ENCODE measurements at places on chromosomes 7 and 10. TPM values are rescaled to one million over a fixed set of nuclear protein-coding genes. Genes with fewer than 3 reads are reported as not detected.
A peak's percentile ranks its signal among the peaks of the same experiment; 100 is the strongest.

GRCh38 chr7:10537764-10538163 is 435.9 kb upstream of the PHF14 start:
- DNase-seq, result no peak

DNA sequence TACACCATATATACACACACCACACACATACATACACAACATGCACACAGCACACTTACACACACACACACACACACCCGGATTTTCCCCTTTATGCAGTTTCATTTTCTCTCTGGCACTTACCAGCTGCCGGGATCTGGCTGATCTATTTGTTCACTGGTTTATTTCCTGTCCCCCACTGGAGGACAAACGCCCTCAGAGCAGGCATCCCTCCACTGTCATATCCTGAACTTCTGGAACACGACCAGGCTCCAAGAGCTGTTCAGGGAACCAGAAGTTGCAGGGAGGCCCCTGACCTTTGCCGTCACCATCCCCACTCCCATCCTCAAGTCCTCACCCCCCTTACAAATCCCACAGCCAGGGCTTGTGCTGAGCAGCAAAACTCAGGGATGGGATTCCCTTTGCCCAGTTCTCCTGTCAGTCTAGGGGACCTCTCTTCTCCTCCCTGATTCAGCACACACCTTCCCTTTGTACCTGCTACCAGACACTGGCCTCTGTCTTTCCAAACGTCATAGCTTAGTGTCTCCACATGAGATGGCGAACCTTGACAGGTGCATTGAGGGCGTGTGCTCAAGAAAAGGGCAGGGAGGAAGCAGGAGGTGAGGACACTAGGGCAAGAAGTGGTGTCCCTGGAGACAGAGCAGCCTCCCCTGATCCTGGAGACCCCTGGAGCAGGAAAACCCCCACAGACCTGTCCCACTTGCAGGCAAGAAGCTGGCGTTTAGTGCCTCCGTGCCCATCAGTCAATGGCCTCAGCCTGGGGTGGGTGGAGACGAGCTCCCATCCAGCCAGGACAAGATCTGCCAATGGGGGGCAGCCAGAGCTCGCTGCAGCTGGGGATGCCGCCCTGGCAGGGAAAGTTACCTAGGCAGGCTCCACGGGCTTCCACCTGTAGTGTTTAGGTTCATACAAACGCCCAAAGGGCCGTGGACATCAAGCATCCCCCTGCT is 12.7 kb upstream of the DOCK1 start:
- no peak for DNase-seq

POMZP3 gene
- 23.5 TPM for total RNA-seq

DNA sequence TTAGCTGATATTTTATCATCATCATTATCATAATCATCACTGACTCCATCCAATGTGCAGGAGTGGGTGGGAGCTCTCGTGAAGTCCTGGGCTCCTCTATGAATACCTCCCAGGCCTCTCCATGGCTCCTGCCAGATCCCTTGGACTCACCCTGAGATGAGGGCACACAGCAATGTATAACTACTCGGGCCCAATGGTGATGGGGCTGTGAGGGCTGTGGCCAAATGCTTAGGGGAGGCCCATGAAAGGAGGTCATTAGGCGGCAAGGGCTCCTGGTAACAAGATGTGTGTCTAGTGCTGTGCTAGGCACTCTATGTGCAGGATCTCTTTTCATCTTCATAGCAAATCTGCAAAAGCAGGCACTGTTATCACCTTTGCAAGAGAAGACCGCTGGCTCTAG is 270.9 kb downstream of the GLRX3 start:
- no peak for DNase-seq

DNA sequence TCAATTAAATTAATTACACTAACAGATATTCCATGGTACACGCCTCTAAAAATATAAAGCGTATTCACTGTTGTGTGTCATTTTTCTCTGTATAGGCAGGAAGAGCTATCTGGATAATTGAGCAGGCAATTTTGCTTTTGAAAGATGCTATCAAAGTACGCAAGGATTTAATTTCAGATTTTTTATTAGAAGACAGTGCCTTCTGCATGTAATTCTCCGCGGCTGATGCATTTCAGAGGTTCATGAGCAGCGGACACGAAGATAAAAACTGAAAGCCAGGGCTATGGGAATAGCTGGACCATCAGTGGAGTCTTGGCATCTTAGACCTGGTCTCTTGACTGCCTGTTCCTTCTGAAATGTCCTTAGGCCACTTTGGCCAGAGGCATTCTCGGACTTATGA is 35.7 kb upstream of the SDK1 start:
- DNase-seq, result no peak

DNA sequence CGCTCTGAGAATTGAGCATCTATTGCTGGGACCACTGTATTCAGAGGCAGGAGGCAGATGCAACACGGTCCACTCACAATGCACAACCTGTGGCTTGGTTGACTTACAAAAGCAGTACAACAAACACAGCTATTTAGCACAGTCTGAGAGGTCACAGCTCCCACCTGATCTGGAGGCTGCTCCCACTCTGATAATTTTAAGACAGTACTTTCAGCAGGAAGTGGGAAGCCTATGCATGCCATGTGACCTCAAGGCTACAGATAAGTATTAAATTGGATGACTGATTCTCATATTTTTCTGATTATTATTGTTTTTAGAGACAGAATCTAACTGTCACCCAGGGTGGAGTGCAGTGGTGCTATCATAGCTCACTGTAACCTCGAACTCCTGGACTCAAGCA is 659.3 kb downstream of the PARD3 start:
- no peak for DNase-seq

ACBD7 gene
- 0.50 TPM for total RNA-seq

DNA sequence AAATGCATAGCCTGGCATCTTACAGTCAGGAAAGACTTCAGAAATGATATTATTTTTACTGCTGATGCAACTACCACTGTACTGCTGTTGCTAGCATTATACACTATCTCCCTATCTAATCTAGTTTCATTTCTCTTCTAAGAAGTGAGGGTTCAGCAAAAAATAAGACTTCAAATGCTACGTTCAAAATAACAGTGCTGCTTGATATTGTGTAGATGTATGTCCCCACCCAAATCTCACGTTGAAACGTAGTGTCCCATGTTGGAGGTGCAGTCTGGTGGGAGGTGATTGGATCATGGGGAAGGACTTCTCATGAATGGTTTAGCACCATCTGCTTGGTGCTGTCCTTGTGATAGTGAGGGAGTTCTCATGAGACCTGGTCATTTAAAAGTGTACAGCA is 129.4 kb downstream of the ANK3 start:
- DNase-seq, result no peak

CYP26C1 gene
- 0.35 TPM for total RNA-seq

- DNase-seq, result no peak
Observed at GRCh38 chr7:94440451-94441039, 45.9 kb downstream of the COL1A2 start.

ADAM22 gene
- 7.9 TPM for total RNA-seq

DNA sequence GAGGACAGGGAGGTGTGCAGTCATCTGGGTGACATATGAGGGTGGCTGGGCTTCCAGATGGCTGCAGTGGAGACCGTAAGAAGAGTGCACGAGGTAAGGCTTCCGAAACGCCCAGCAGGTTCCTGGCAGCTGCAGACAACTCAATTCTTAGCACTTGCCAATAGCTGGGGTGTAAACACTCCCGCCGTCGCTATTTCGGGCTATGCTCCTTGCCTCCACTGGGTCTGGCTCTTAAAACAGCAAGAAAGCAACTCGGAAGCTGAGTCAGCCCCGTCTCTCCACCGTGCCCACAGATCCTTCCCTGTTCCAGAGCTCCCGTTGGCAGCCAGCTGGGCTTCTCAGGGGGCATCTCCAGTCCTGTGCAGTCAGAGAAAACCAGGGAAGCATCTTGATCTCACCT is 6.1 kb upstream of the PDGFA start:
- no peak for DNase-seq

- DNase-seq, result no peak
Observed at GRCh38 chr10:70234668-70235447, 1.6 kb upstream of the PPA1 start.

DNA sequence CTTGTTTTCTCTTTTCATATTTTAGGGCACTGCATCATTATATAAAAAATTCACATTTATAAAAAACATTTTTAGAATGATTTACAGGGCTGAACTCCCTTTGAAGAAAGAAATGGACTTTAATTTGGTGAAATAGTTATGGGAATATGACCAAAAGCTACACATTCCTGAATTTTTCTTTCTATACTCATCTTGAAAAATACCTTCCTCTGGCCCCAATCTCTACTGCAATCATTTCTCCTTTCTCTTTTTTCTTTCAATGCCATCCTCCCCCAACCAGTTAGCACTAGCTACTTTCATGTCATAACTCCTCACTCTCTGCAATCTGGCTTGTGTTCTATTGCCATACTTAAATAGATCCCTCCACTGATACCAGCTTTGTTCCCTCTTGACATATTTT is 6.2 kb downstream of the WNT8B start:
- DNase-seq, result no peak

DNA sequence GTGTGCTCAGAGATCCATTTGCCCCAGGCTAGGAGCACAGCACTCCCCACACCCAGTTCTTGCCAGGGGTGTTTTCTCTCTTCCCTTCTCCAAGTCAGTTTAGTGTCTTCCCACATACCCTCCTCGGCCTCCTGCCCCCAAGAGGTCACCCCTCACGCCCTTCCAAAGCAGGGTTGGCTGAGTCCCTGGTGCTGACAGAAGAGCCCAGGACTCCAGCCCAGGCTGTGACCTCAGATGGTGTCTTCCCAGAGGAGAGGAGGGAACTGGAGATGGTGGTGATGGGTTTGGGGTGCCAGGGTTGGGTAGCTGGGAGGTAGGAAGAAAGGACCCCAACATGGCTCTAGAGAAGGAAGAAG is 19.8 kb downstream of the ZNF775 start:
- no peak for DNase-seq

INSYN2A gene
- 0.28 TPM for total RNA-seq

DNA sequence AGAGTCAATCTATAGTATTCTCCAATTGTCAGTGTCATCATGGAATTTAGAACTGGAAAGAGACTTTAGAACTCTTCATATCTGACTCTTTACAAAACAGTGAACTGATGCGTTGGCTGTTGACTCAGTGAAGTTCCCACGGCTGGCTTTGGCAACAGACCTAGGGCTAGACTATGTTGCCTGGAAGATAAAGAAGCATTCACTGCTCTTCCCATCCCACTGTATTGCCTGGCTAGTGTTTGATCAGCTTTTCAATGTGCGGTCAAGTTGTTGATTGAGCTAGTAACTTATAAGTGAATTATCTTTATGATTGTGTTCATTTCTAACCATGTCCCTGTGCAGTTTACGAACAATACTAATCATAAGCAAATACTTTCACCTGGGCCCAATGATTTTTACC is 365.7 kb upstream of the LRGUK start:
- DNase-seq, result no peak

DNA sequence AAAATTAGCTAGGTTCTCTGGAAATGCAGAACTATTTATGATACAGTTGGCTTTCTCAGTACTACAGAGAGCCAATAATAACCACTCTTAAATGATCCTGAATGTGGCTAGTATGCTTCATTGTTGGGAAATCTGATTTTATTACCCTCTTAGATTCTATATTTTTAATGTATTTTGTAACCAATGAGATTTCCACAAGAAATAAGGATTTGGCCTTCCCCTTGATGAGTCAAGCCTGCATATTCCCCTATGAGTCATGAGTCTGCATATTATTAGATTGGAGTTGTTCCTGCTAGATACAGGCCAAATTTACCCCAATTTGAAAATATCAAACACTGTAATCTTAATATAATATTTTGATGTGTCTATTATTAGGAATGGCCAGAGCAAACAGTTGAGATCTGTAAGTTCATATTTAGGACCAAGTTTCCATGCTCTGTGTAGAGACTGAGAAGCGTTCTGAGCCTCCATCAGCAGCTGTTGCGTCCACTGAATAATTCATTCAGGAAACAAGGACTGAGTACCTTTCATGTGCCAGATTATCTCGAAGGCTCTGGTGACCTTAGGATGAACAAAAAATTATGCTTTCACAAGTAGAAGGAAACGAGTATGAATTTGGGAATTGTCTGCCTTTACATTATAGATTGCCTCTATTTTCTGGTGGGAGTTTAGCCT is 793.4 kb downstream of the NRG3 start:
- no peak for DNase-seq

DNA sequence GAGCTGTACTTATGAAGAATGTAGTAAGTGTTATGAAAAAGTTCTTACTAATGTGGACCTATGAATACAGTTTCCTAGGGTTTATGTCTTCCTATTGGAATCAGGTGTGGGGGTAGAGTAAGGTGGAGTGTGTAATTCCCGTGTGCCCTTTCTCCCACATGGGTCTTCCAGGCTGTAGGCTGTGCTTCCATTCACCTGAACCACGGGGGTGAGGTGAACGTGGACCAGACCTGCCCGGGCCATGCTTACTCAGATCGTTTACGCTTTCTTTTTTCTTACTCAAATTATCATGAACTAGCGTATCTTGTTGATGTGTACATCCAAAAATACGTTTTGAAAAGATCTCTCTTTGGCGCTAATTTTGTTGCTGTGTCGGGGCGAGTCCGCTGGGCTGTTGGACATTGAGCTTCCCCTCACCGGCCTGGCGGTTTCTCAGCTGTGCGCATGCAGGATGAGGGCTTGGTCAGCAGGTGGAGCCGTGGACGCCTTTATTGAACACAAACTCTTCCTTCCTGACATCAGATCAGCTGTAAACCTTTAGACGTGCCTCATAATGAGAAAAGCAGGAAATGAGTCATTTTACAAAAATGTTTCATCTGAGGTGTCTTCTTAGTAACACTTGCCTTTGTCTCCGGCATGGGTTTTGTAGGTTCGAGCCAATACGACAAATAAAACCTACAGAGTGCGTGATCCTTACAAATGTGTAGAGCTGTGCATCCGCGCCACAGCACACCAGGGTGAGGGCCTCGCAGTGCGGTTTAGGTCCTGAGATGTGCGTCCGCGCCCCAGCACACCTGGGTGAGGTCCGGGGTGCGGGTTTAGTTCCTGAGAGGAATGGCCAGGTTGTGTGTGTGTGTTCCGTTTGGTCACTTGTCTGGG is 53.8 kb downstream of the WDR37 start:
- DNase-seq, result peak; percentile 86

SEMA4G gene
- total RNA-seq, result 6.1 TPM

PNLIPRP2 gene
- not detected for total RNA-seq

DNA sequence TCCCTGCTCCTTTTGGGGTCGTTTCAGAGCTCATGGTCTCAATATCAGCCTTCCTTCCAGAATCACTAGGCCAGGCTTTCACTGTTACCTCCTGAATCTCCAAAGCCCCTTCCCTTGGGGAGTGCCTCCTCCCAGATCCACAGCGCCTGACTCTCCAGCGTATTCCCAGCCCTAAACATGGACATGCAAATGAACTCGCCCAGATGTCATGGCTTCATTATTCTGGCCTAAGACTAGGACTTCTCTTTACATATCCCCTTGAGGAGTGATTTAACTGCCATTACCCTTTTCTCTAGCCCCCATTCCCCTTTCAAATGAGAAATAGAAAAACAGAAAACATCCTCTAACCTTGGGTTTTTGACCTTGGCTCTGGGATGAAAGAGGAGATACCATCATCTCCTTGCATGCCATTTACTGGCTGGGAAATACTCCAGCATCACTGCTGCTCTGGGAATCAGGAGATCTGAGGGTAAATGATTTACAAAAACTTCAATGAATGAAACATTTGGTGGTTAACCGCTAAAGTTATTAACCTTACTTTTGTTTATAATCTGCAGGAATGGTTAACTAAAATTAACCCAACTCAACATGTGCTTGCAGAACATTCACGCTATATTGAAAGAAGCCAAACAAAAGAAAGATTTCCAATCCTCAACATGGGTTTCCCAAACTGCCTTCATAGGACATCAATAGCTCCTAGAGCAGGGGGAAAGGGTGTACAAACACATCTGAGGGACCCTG is 37.0 kb downstream of the FAM171A1 start:
- peak; percentile 88 for DNase-seq

Measured in kidney (tissue), 22 donors.